ENCODE measurements at places on chromosomes 1 and 21.

DNA sequence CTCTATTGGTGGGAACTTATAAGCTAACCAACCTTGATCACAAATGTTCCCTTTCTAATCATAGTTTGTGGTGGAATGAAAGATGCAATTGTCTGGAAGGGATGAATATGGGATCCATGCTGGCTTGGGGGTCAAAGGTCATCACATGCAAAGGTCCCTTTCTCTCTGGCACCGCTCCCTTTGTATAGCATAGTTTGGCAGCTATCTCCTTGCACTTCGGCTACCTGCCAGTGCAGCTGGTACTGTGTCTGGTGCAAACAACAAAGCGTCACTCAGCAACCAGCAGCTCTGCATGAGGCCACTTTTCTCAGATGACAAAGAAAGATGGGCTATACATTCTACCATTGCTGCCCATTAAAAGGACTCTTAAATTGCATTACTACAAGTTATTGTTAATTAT, 188.2 kb upstream of the NFIA start:
- no peak for DNase-seq

GRCh38 chr1:9900142-9901043, 9.7 kb downstream of the CTNNBIP1 start:
- DNase-seq, result no peak

- DNase-seq, result no peak
Observed at GRCh38 chr1:26234644-26235370, 807 bp downstream of the CEP85 start.

DNA sequence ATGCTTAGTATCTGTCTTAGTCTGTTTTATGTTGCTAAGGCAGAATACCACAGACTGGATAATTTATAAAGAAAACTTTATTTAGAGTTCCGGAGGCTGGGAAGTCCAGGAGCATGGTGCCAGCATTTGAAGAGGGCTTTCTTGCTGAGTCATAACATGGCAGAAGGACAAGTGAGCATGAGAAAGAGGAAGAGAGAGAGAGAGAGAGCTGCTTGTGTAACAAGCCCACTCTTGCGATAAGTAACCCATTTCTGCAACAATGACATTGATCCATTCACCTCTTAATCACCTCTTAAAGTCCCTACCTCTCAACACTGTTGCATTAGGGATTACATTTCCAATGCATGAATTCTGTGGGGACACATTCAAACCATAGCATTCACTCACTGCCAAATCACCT, 11.7 kb upstream of the MYOCOS start:
- DNase-seq, result no peak

DNA sequence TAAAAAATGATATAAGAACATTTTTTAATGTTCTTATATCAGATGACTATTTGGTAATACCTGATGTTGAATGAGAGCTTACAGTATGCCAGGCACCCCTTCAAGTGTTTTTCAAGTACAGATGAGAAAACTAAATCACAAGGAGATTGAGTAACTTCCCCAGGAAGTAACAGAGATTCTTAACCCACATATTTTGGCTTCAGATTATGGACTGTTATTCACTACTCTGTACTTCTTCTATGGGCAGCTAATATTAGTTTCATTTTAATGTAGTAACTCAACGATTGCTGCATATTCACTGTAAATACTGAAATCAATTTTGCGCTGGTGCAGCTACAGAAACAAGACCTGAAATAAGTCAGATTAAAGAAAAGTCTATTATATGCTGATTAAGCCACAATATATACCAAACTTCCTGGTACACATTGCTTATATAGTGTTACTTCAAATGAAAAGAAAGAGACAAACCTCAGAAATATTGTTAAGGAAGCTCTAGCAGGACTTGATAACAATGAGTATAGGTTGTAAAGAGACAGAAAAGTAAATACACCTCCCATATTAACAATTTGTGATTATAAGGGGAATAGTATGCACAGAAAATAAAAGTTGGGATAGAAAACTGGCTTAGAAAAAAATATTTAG, 19.7 kb downstream of the DPYD start:
- DNase-seq, result no peak

- no peak for DNase-seq
Observed at GRCh38 chr1:238962941-238963340, 423.4 kb upstream of the CHRM3 start.

GRCh38 chr1:155182052-155182550, 8.5 kb downstream of the TRIM46 start:
- no peak for DNase-seq

GRCh38 chr1:158547533-158547932, 6.7 kb downstream of the OR6Y1 start:
- no peak for DNase-seq

- no peak for DNase-seq
Observed at GRCh38 chr1:116334868-116335635, 38.0 kb upstream of the ATP1A1 start.

DNA sequence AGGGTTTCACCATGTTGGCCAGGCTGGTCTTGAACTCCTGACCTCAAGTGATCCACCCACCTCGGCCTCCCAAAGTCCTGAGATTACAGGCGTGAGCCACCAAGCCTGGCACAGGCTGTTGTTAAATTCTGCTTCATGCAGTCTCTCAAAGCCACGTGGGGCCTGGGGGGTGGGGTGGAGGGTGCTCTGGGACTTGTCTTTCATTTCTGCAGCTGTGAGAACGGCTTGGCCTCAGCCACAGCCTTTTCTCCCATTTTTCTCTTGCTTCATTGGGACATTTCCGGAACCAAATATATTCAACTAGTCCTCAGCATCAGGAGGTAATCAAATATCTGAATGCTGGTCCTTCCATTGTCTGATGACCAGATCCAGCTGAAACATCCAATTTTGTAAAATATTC, 27.6 kb upstream of the KCNE2 start:
- no peak for DNase-seq

- DNase-seq, result peak; percentile 37
Observed at GRCh38 chr1:53332833-53333232, 5.0 kb upstream of the LRP8 start.

- DNase-seq, result no peak
Observed at GRCh38 chr1:86409416-86410021, 13.4 kb upstream of the ODF2L start.

- DNase-seq, result no peak
Observed at GRCh38 chr1:54095546-54096226, 42.3 kb downstream of the TCEANC2 start.

DNA sequence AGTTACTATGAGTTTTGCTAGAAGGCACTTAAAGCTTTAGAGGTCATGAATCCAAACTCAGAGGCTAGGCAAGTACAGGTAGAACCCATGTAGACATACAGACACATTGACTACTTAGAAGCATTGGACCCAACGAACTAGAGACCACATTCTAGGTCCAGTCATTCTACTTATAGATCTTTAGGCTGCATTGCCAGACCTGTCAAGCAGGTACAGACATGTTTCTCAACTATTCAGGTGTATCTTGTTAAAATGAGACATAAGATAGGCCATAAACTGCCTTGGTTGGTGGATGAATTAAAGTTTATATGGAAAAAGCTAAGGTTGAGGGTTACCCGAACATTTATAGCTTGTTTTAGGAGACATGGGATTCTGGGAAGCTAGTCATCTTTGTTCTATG, 6.5 kb downstream of the ZP4 start:
- no peak for DNase-seq

DNA sequence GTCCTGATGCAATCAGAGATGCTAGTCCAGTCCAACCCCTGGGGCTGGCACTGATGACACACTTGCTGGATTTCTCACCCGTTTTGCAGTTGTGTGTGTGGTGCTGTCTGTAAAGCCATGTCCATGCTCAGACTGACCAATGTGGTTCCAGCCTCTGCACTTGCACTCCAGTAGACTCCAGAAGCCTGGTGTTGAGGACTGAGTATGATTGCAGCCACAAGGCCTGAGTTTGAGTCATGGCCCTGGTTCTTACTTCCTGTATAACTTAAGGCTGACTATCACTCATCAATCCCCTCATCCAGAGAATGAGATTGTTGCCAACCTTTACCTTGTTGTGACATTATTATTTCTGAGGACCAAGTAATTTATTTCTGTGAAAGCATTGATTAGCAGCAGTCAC, 34.8 kb upstream of the IKBKE start:
- DNase-seq, result no peak

DNA sequence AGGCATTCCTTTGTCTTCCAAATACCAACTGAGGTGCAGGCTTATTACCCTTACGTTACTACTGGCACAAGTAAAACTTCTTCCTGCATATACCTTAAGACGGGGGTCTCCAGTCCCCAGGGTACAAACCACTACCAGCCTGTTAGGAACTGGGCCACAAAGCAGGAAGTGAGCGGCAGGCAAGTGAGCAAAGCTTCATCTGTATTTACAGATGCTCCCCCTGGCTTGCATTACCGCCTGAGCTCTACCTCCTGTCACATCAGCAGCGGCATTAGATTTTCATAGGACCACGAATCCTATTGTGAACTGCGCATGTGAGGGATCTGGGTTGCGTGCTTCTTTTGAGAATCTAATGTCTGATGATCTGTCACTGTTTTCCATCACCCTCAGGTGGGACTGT, 113.1 kb downstream of the SLC45A1 start:
- DNase-seq, result no peak

DNA sequence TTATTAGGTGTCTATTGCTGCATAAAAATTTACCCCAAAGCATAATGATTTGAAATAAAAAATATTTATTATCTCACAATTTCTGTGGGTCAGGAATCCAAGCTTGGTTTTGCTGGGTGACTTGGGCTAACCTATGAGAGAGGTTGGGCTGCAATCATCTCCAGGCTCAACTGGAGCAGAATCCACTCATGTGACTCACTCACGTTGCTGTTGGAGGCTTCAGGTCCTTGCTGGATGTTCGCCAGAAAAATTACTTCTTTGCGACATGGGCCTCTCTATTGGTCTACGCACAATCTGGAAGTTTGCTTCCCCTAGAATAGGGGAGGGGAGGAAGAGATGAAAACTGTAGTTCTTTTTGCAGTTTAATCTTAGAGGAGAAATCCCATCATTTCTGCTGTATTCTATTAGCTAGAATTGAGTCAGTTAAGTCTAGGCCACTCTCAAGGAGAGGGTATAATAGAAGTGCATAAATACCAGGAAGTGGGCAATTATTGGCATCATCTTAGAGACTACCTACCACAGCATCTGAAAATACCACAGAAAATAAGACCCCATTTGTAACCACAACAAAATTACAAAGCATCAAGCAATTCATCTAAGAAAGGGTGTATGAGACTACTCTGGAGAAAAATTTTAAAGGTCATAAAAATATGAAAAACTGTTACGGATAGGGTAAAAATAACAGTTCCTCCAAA, 5.7 kb upstream of the FASLG start:
- DNase-seq, result no peak

GRCh38 chr1:160436966-160437365, 36.6 kb downstream of the VANGL2 start:
- no peak for DNase-seq

DNA sequence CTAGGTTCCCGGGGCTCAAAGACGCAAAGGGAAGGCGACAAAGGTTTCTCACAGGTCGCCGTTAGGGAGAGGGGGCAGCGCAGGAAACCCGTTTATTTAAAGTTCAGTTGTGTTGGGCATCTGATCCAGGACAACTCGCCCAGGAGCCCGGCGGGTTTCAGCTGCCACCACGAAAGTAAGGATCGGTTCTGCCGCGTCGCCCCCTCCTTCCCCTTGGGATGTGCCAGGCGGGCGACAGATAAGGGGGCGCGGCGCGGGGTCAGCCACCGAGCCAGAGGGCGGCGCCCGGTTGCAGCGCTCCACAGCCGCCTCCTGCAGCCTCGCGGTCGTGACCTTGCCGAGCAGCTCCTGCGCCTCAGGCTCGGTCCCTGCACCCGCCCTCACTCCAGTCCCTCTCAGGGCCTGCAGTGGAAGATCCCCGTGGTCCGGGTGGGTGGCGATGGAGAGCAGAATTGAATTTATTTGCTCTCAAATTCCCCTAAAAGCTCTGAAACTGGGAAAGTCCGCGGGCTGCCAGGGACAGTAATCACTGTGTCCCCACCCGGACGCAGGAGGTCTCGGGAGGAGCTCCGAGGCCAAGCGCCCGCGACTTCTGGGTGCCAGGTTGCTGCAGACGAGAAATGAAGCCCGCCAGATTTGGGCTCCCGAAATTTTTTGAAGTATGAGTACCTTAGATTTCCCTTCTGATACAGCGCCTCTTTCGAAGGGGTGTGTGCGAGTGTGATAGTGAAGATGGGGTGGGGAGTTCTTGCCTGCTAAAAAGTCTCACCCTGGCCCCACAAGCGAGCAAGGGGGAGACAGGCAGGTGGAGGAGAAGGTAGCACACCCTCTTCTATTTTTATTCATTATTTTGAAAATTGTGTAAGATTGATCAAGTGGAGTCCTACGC, 28.4 kb upstream of the NFIA start:
- DNase-seq, result no peak

DNA sequence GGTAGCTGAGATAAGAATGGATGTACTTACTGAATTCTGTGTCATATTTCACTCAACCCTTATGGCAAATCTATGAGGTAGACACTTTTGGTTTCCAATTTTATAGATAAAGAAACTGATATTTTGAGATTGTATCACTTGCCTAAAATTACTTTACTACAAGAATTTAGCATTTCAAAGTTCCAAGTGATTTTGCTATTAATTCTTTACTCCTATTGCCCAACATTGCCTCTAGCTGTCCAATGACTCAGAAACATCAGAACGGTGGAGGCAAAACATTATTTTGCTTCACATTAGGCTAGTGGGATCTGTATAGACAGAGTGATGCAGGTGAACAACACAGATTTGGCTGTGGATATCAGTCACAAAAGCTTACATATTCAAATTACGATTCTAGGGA, 747.2 kb upstream of the NEGR1 start:
- DNase-seq, result no peak

GRCh38 chr1:59278780-59279354, 18.0 kb upstream of the FGGY start:
- no peak for DNase-seq

GRCh38 chr1:237199026-237199425, 157.0 kb downstream of the RYR2 start:
- no peak for DNase-seq

GRCh38 chr1:160046494-160047110, 14.8 kb upstream of the PIGM start:
- no peak for DNase-seq

DNA sequence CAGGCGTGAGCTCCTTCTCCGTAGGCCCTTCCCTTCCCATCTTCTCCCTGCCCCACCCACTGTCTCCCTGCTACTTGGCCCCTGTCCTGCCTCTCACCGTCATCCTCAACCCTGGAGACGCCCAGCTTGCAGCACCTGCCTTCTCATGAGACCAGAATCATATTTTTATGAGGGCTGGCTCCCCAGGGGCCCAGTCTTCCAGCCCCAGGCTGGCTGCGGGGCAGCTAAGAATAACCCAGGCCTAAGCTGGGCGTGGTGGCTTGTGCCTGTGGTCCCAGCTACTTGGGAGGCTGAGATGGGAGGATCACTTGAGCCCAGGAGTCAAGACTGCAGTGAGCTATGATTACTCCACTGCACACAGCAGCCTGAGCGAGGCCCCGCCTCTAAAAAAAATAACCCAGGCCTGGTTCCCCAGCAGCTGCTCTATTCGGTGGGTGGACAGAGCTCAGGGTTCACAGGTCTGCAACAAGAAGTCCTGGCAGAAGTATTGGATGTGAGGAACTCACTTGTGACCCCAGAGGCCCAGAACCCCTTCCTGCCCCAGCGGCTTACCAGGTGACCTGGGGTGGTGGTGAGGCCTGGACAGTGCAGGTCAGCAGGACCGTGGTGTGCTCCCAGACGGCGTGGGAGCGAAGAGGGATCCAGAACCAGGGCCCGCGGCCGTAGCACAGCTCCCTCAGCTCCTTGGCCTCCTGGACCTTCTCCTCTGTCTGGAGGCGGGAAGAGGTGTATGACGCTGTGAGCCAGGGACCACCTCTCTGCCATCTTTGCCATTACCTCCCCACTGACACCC, 6.4 kb downstream of the MYOM3 start:
- no peak for DNase-seq

GRCh38 chr21:35980821-35981220, 79.5 kb downstream of the SETD4 start:
- no peak for DNase-seq
